ENCODE measurements at places on chromosomes 1 and 21.

DNA sequence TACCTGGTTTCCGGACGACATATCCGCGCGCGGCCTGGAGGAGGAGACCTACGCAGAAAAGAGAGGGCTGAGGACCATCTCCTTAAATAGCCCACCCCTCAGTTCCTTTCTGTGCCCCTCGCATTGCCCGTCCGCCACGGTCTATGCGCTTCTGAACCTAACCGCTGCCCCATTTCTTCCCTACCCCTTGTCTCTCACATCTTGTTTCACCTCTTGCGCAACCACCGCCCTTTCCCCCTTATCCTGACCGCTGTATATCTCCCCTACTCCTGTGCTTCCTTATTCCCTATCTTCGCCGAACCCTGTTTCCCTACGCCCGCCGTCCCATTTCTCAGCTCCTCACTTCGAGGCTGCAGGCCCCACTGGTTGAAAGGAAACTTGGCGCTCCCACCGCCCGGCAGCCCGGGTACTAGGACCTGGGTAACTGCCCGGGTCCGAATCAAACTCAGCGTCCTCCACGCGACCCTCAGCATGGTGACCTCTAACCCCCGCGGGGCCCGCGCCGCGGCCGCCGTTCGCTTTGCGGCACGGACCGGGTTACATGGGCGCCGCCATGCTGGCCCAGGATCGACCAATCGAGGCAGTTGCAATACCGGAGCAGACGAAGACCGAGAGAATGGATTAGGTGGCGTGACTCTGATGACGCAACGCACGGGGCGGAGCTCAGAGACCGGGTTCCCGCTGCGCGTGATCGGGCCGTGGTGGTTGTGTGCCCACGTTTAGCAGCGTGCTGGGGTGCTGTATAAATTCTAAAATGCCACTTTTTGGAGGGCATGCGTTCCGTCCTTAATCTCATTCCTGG lies at the start of gene MRPS15:
Gene MRPS15, minus strand, starts transcription at position 582 of the 802 bp plus-strand sequence. Its CDS starts 109 bp downstream, at position 473.
- DNase-seq = peak; percentile 95

- no peak for DNase-seq
Observed at GRCh38 chr1:202205523-202206190, 12.1 kb downstream of the LGR6 start.

DNA sequence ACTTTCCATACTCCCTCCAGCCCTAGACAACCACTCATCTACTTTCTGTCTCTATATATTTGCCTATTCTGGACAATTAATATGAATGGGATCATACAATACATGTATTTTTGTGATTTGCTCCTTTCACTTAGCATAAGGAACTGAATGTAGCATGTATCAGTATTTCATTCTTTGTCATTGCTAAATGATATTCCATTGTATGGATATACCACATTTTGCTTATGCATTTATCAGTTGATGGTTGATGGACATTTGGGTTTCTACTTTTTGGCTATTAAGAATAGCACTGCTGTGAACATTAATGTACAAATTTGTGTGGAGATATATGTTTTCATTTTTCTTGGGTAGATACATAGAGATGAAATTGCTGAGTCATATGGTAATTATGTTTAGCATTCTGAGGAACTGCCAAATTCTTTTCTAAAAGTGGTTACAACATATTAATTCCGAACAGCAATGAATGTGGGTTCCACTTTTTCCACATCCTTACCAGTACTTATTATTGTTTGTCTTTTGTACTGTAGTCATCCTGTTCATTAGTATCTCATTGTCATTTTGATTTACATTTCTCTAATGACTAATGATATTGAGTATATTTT lies 121.0 kb downstream of the LRRC40 start:
- DNase-seq = no peak

DNA sequence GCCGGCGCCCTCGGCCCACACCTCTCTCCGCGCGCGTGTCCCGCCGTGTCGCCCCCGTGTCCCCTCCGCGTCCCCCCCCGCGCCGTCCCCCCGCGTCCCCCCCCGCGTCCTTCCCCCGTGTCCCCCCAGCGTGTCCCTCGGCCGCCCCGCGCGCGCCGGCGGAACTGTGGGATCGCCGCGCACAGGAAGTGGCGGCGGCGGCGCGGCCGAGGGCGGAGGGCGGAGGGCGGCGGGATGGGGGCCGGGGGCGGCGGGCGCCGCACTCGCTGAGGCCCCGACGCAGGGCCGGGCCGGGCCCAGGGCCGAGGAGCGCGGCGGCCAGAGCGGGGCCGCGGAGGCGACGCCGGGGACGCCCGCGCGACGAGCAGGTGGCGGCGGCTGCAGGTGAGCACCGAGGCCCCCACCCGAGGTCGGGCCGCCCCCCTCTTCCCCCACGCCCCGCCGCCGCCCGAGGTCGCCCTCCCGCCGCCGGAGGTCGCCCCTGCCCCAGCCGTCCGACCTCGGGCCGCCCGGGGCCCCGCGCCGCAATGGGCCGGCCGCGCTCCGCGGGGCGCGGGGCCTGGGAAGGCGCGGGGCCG lies at the start of gene AGPAT3:
Gene AGPAT3, plus strand, starts transcription at position 262 of the 578 bp plus-strand sequence. CDS start 94,459 bp downstream, outside the sequence.
- no peak for DNase-seq

DNA sequence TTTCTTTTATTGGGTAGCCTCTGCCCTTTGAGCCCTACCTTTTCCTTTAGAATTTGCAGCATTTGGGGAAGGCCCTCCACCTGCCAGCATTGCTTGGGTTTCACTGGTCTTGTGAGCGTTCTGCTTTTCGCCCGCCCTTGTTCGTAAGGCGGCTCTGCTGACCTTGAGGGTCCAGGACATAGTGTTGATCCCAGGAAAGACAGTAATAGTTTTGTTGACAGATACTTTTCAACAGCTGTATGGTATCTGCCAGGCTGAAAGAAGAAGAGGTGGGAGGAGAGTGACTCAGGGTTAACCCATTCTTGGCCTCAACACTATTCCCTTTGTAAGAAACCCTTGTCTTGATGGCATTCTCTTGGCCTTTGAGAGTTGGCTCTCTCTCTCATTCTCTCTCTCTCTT lies 113.4 kb upstream of the SPAG17 start:
- DNase-seq = no peak

DNA sequence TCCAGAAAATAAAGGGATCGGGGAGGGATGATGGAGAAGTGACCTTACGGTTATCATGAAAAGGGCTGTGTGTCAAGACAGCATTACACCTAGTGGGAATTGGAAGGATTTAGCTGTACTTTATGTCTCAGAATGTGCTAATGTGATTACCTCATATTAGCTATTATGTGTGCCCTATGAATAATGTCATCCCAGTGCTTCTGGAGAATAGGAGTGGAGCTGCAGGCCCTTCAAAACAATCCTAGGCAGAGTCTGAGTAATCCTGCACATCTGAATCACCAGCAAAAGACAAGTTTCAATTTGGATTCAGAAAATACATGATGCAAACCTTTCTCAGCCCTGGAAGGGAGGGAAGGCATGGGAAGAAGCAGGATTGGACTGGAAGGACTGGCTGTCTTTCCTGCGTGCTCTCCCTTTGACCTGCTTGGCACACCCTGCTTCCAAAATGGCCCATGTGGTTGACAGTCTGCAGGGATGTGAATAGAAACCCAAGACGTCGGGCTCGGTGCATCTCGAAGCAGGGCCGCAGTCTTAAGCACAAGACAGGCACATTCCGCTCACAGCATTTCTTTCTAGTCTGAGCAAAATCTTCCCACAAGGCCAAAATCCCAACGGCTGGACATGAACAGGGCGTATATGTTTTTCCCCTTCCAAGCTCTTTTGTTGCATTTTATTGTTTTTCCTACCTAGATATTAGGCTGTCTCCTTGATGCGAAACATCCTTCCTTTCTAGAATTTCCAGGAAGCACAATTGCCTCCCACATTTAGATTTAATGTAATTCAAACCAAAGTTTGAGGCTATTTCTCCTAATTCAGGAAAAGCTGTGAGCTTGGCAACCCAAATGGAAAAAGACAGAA lies 54.3 kb upstream of the TARBP1 start:
- DNase-seq = peak; percentile 85

- no peak for DNase-seq
Observed at GRCh38 chr1:114338191-114338890, 172.7 kb downstream of the TRIM33 start.

DNA sequence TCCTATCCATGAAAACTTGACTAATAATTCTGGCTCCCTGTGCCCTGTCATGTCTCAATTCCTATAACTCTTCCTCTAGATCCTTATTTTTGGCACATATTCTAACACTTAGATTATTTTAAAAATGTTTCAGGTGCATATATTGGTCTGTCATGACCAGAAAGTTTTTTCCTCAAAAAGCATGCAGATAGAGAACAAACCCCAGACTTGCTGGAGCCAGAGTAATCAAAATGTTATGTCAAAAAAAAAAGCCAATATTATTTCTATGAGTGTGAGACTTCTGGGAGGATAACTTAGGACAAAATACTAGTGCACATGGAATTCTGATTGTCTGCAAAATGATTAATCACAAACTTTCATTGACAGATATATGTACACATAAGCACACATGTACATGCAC lies 135.1 kb upstream of the MROH9 start:
- DNase-seq = no peak

- no peak for DNase-seq
Observed at GRCh38 chr1:94553323-94553730, 11.8 kb upstream of the F3 start.

GRCh38 chr1:39955547-39956539 lies 898 bp downstream of the MFSD2A start:
- no peak for DNase-seq

- no peak for DNase-seq
Observed at GRCh38 chr1:231183639-231184590, 22.1 kb downstream of the TRIM67 start.

DNA sequence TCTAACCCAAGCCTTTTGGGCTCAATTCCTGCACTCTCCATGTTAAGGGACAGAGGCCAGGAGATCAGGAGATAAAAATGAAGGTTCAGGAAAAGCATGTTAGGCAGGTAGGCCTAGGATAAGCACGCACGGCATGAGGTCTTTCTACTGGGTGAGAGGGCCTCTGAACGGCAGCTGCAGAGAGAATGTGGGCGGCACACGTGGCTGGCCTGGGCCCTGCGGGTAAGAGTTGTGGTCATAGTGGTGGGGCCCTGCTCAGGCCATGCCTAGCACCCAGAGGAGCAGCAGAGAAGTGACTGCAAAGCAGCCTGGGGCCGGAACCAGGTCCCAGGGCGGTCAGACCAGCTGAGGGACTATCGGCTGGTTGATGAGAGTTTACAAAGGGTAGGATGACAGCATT lies 7.5 kb upstream of the FOXO6 start:
- no peak for DNase-seq

GRCh38 chr1:198465201-198466144 lies 75.0 kb downstream of the ATP6V1G3 start:
- no peak for DNase-seq

DNA sequence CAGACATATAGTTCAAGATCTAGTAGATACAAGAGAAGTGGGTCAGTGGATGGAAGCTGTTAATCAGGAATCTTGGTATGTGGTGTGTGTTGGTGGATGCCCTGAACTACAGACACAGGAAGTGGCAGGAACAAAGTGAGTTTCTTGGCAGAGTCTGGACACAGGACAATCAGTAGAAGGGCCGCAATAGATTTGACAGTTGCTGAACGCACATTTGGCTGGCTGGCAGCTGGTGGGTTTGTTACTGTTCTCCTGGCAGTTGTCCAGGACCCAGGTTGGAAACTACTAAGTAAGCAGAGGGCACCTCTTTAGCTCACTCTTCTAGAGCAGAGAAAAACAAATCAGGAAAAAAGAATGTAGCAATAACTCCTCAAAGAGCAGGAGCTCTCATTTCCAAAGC lies 13.2 kb downstream of the KRTAP26-1 start:
- no peak for DNase-seq

- DNase-seq = no peak
Observed at GRCh38 chr21:44090325-44090724, 16.9 kb upstream of the PWP2 start.

DNA sequence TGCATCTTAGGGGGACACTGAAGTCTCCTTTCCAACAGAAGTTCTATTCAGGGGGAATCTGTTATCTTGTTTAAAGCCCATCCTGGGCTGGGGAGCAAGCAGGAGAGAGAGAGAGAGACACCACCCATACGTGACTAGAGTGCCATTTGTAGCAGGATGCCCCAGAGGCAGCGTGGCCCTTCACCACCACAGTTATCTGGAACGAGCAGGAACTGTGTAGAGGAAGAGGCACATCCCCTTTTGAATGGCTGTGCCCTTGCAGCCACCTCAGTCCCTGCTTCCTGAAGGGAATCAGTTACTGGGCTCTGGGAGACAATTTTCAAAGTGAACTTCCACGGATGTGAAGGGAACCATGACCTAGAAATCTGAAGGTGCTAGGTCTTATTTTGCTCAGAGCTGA lies 19.4 kb upstream of the LAMTOR5 start:
- DNase-seq = no peak

DNA sequence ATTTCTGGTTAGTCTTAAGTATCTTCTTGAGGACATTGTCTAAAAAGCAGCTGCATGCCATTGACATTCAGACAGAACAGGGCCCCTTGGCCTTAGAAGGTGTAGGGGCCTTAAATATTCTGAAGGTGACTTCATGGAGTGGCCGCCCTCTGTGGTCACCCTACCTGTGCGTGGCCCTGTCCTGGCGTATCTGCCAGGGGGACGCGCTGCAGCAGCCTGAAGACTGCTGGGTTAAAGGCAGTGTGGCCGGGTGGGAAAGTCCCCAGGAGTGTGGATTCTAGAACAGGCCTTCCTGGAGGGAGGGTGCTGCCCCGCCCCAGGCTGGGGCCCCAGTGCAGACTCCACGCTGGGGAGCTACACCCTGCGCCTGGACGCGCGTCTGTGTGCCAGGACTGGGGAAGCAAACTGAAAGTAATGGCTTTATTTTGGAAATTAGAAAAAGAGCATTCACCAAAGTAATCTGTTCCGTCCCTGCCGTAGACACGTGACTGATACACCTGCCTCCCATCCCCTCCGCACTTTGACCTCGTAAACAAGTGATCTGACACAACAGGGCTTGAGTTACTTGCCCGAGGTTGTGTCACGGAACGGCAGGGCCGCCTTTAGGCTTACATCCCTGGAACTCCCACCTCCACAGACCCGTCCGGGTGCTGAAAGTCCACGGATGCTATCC lies 1.8 kb downstream of the AGPAT3 start:
- no peak for DNase-seq

- DNase-seq = no peak
Observed at GRCh38 chr1:207851696-207852095, 59.2 kb downstream of the CD34 start.

DNA sequence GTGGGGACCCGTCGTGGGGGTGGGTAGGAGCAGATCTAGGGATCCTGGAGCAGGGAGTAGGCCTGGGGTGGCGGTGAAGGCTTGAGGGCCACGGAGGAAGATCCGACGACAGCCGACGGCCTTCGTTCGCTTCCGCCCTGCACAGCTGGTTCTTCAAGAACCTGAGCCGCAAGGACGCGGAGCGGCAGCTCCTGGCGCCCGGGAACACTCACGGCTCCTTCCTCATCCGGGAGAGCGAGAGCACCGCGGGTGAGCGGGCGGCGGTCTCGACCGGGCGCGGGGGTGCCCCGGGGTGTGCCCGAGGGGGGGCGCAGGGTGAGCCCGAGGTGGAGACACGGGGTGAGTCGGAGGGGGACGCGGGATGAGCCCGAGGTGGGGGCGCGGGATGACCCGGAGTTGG lies 16.5 kb upstream of the HDAC1 start:
- peak; percentile 42 for DNase-seq

GRCh38 chr1:217090060-217090911 lies 367.1 kb upstream of the ESRRG start:
- DNase-seq = peak; percentile 45
